ENCODE measurements at places on chromosomes 1 and 21.
A peak's percentile ranks its signal among the peaks of the same experiment; 100 is the strongest.

DNA sequence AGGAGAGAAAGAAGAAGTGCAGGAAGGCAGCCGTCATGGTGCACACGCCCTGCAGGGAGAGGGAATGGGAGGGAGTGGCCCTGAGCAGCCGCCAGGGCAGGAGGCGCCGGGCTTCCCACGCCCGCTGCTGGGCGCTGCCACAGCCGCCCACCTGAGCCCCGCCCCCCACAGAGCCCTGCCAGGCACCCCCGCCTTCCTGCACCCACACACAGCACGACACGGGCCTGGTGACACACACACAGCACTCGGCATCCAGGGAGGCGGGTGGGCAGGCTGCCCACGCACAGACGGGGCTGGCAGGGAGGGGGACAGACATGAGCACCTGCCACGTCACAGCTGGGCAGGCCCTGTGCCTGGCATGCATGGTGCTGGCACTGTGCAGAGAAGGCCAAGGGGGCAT is 27.5 kb downstream of the ADGRB2 start:
- peak; percentile 42 for DNase-seq

DNA sequence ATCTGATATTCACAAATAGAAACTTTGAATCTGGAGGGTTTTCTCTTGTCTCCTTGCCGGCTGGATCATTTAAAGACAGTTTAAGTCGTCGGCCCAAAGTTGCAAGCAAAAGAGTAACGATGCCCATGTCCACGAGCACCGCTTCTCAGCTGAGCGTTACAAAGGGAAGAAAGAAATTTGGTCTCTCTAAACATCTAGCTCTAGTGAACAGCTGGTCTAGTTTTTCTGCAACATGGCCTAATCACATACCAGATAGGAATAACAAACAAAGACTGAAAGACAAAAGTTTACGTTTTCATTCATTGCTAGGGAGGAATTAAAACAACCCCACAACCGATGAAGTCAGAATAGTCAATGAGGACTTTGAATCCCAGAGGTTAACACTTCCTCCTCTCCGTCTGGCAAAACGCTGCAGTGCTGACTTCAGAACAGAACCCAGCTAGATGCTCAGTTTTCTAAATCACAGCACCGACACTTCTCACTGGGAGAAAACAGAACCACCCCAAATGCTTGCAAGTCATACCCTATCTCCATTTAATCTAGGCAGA is 69.4 kb downstream of the NTPCR start:
- no peak for DNase-seq

- no peak for DNase-seq
Measured at GRCh38 chr1:244365809-244366208, 85.9 kb downstream of the ADSS2 start.

- no peak for DNase-seq
Measured at GRCh38 chr1:26535201-26535600, 5.6 kb downstream of the RPS6KA1 start.

GRCh38 chr1:179803104-179803503 is 60.0 kb downstream of the FAM163A start:
- DNase-seq: no peak

GRCh38 chr1:37691497-37692077 is 729 bp upstream of the CDCA8 start:
- peak; percentile 31 for DNase-seq

- no peak for DNase-seq
Measured at GRCh38 chr1:68128157-68128556, 77.7 kb upstream of the DIRAS3 start.

GRCh38 chr1:152022474-152022873 is 14.3 kb downstream of the S100A11 start:
- DNase-seq: no peak

DNA sequence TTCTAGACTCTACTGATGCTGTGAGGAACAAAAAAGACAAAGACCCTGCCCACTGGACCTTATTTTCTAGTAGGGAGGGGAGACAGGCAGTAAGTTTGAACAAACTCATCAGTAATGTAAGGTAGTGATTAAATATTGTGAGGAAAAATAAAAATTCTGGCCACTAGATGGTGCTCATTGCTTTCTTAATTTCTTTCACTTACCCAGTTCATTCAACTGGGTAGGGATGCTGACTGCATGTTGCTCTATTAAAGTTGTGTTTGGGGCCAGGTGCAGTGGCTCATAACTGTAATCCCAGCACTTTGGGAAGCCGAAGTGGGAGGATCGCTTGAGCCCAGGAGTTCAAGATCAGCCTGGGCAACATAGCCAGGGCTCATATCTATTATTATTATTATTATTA is 6.3 kb upstream of the KYAT3 start:
- no peak for DNase-seq

GRCh38 chr1:172069534-172069933 is 228.2 kb downstream of the DNM3 start:
- DNase-seq: no peak

DNA sequence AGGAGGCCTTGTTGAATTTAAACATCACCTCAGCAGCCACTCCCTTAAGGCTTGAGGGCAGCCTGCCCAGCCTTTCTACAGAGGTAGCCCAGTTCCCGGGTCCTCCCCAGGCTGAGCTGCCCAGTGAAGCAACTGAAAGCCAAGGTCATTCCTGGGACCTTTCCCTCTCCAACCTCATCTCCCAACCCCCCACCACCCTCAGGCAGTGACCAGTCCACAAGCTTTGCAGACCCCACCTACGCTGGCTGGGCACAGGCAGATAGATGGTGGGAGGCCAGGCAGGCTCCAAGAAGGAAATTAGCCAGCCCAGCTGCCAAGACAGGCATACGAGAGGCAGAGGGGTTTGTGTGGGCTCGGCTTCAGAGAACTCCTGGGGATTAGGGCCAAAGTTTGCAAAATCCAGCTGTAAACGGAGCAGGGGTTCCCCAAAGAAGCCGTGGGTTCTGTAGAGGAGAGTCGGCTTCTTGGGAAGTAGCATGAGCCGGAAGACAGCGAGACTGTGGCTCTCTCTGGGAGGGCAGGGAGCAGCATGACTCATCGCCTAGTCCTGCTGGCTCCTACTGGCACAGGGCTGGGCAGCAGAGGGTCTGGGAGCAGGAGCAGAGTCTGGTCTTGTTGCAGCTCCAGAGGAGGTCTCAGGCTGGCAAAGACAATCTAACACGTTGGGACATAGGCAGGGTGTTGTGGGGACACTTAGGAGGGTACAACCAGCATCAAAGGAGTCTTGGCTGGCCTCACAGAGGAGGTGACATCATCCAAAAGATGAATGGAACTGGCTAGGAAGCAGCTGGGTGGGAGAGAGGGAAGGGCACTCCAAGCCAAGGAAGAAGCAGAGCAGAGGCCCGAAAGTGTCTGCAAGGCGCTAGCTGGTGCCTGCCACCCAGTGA is 2.8 kb upstream of the ZC3H12A start:
- DNase-seq: no peak

GRCh38 chr1:25100151-25100833 is 132.0 kb downstream of the SYF2 start:
- DNase-seq: no peak

- no peak for DNase-seq
Measured at GRCh38 chr1:205304046-205304694, 17.4 kb downstream of the NUAK2 start.

DNA sequence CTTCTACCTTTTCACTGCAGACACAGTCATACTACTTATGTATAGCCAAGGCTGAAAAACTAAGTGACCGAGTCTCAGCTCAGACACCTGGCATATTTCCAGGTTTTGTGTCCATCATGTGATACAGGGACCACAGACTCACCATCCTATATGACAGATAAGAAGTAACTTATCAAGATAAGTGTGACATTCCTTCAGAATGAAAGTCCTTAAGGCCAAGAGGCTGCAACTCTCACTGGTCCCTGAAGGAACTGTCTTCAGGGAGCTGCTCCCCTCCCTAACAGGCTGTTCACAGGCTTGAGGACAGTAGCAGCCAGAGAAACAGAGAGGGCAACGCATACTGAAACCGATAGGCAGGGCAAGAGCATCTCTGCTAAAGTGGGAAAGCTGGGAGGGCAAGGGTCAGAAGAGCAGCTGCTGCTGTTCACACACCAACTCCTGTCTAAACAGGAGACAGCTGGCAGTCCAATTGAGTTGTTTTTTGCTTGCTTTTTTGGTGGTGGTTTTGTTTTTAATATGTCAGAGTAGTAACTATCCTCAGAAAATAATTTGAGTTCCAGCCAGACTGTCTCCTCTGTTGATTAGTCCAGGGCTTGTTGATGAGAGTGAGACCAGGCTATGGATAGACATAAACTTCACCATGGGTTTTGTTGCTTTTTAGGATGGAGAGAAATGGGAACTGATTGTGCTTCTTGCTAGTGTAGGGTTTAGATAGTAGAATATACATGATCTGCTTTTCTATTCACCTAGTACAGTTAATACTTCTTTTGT is 67.7 kb downstream of the MACF1 start:
- no peak for DNase-seq

- DNase-seq: no peak
Measured at GRCh38 chr1:220809704-220810103, 23.0 kb downstream of the MTARC1 start.

DNA sequence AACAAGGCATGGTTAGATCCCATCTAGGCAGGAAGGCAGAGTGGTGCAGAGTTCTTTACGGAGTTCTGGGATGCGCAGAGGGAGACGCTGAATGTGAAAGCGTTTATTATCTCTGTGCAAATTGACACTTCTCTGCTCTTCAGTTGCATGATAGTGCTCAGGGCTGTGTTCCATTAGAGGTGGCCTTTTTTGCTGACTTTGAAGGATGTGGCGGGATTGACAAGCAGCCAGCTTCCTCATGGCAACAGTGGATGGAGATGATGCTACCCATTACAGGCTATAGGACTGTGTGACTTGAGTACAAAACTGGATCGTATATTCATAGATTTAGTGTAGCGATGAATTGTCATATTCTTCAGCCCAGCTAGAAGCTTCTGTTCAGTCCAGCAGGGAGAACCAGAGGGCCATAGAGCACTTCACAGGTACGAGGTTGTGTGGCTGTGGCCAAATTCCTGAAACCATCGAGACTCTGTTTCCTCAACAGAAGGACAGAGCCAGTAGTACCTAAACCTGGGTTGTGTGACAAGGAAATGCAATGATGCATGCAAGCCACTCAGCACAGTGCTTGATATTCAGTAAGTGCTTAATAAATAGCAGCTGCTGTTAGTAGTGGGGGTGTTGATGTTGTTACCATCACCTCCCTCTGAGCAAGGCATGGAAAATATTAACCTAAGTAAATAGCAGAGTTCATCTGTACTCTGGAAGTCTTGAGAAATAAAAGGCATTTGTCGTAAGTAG is 430.0 kb upstream of the KAZN start:
- DNase-seq: no peak

GRCh38 chr1:228963795-228964177 is 228.5 kb downstream of the RHOU start:
- DNase-seq: no peak

DNA sequence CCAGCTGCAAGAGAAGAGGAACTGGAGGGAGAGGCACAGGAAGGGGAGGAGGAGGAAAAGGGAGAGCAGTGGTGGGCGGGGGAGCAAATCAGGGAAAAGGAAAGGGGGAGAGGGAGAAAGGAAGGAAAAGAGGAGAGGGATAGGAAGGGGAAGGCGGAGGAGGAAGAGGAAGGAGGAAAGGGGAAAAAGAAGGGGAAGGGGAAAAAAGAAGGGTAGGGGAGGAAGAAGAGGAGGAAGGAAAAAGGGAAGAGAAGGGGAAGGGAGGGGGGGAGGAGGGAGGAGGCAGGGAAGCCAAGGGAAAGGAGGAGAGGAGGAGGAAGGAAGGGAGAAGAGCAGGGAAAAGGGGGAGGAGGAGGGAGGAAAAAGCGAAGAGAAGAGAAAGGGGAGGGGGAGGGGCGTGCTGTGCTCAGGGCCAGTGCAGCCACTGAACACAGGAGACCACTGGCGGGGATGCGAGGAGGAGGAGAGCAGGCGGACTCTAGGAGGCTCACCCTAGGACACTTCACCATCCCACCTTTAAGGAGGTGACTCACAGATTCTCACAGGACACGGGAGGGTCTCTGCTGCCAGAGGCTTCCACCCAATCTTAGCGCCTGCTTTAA is 33.1 kb downstream of the PGBD5 start:
- DNase-seq: no peak

- no peak for DNase-seq
Measured at GRCh38 chr1:80054129-80054528, 1047.6 kb upstream of the ADGRL4 start.

Measured in stimulated activated naive CD4-positive, alpha-beta T cell treated with Interleukin-2 at 50 U/mL for 16 hours (primary cell).